ENCODE measurements at places on chromosomes 3 and 15. TPM values are rescaled to one million over a fixed set of nuclear protein-coding genes. Genes with fewer than 3 reads are reported as not detected.

- no peak for DNase-seq
These were observed 23.6 kb downstream of the KCNMB3 start for GRCh38 chr3:179227349-179227748.

GRCh38 chr3:120171134-120171873, 77.1 kb upstream of the GSK3B start:
- DNase-seq, result no peak

- DNase-seq, result no peak
These were observed 2.7 kb upstream of the MNS1 start for GRCh38 chr15:56467616-56468015.

GRCh38 chr15:90099868-90100831, 2.1 kb downstream of the IDH2 start:
- no peak for DNase-seq

GRCh38 chr3:32240159-32240545, 1.7 kb downstream of the CMTM8 start:
- DNase-seq, result peak; percentile 79

DNA sequence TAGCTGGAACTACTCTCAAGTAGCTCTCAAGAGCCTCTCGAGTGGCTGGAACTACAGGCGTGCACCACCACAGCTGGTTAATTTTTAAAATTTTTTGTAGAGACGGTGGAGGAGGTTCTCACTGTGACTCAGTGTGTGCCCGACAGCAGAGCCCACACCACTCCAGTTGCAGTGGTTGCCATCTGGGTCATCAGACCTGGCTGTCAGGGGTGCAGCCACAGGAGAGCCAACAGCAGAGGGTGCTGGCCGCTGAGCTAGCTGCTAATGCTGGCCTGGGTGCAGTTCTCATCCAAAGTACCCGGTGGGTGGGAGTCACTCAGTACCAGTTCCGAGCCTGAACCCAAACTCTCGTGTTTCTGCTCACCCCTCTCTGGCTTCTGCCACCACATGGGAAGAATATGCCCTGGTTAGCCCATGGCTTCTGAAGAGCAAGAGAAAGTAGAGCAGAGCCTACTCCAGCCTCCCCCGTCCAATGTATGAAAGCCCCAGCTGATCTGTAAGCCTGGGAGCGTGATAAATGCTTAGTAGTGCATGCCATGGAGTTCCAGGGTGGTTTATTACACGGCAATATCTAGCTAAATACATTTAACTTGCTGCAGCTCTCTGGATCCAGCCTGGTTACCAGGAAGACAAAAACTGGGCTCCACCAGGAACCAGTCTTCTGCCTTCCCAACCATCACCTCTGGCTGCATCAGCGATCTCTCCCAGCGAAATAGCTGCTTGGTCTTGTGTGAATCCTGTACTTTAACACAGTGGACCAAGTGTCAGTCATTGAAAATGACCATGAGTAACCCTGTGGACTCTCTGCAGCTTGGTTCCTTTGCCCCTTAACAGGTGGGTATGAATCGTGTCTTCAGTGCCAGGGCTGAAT, 17.1 kb downstream of the UMPS start:
- no peak for DNase-seq

DNA sequence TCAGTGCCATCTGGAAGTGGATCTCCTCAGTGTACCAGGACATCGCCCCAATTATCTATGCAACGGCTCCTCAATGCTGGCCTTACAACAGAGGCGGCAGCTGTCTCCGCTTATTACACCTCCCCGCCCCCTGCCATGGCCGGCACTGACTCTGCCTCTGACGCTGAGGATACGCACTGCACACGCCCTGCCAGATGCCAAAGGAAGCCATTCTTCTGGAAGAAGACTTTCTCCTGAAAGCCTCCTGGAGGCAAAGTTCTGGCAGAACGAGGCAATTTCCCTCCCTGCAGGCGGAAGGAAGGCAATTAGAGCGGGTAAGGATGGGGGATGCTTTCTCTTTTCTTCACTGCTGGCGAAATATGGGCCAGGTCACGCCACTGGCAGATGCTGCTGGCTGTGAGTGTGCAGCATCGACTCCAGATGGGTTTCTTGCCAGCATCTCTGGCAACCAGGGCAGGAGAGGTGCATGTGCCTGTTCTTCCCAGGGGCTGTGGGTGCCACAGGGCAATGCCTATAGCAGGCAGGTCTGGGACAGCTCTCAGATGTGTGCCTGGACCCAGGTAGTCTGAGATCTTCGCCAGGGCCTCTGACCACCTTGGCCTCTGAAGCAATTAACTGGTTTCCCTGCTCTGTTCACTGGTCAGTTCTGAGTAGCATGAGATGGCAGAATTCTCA, 62.2 kb upstream of the MRPS22 start:
- no peak for DNase-seq

DNA sequence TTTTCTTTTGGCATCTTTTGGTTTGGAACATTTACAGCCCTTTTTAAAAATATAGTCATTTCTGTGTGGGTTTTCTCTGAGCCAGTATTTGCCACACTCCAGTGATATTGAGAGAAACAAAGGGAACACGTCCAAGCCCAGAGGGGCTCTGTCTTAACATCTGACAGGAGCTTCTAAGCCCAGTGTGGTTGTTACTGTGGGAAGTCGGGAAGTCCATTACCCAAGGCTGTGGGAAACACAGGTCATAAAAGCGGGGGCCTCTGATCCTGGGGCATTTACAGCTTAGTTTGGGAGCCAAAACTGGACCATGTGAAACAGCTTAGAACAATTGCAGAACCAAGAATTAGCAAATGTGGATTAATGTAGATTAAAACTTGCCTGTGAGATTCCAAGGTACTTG, 123.0 kb downstream of the PTPRG start:
- DNase-seq, result no peak

- peak; percentile 79 for DNase-seq
These were observed 57.5 kb upstream of the HACD2 start for GRCh38 chr3:123642182-123642956.

DNA sequence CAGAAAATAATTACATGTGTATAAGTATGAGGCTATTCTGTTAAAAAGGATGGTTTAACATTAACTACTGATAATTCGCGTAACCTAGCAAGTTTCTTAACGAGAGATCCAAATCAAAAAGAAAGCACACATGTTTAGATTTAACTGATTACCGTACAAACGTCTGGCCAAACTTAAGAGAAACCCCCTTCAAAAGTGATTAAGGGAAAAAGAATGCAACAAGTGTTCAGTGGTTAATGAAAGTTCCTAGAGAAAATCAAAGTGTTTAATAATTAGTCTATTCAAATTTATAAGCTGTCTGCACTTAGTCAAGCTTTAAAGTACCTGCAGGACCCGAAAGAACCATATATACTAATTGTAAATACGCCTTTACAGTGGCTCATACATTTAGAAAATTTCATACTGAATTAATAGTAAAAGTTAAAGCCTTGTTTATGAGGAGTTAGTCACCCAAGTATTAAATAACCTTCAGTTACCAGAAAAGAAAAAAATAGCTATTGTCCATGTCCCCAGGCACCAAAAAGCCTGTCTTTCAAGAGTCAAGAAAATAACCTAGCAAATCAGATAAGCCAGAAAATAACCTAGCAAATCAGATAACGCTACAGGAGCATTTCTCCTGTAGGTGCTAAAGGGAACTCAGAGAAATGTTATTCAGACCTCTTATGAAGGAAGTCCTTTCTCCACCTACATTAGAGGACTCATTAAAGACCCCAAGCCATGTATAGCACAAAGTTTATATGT, 34.6 kb downstream of the ZNF589 start:
- no peak for DNase-seq

DNA sequence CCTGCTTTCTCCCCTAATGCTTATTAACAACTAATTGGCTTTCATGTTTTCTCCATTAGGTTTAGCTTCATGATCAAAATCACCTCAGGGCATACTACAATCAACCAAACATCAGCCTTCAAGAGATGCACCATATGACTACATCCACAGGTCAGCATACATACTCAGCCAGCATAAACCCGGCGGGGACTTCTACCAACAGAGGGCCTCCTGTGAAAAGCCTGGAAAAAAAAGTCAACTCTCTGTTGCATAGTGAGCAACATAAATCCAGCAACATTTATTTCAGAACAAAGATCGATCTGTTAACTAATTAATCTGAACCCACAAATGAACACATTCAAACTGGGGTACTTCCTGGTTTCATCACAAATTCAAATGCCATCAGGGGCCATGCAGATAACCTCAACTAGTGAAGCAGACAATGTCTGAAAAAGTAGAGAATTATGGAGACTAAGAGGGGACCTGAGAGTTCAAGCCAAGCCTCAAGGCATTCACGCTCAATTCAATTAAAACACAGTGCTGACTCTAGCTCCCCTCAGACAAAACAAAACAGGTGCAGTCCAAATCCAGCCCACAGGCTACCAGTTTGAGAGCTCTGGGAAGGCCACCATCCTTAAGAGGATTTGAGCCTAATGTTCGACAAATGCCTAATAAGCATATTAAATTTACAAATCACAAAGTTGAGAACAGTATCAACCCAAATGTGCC, 124.5 kb downstream of the MAGI1 start:
- DNase-seq, result no peak

DNA sequence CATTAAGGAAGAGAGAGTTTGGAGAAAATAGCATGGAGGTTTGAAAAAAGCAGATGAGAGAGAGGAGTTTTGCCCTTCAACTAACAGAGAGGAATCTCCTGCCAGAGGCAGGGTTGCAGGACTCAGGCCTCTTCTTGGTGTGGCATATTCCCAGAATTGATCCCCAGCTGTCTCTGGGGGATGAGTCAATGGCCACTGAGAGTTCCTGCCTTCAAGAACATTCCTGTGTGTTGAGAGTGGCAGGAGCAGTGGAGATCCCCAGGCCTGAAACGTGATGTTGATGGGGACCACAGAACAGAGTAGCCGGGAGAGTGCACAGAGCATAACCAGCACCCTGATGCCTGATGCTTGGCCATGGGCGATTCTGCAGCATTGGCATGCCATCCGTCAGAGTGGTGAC, 348.4 kb upstream of the THBS1 start:
- DNase-seq, result peak; percentile 6

GRCh38 chr15:73799466-73799865, 46.3 kb upstream of the INSYN1 start:
- no peak for DNase-seq

DNA sequence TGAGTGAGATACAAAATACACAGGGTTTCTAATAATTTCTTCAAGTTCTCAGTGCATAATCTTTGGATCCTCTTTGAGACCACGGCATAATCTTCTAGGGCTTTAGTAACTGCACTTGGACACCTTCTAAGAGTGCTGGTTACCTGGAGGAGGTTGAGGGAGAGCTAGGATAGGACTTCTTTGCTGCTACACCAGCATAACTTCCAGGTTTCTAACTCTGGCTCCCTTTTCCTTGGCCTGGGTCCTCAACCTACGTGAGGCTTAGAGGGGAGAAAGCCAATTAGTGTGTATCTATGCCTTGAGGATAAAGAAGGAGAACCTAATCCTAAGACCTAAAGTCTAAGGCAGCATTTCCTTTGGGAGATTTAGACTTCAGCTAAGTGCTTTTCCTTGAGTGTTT, 184.8 kb downstream of the LSAMP start:
- DNase-seq, result no peak

DNA sequence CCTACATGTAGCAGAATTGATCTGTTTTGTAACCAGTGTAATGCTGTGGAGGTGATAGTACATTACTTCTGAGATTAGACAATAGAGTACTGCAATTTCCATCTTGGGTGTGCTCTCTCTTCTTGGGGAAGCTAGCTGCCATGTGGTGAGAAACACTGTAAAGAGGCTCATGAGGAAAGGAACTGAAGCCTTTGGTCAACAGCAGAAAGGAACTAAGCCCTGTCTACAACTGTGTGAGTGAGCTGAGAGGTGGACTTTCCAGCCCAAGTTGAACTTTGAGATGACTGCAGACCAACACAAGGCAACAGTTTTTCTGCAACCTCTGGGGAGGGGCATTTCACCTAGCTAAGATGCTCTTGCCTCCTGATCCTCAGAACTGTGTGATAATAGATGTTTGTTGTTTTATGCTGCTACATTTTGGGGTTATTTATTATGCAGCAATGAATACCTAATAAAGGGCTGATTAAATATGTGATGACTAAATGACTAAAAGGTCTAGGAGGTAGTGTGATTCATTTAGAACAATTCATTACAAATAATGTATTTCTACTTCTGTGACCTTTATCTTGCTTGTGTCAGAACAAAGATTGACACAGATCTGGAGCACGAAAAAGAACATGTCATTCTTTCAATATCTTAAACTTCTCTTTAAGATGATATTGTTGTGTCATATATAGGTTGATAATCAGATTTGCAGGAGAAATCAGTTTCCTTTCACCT, 121.6 kb upstream of the THRB start:
- DNase-seq, result no peak

DNA sequence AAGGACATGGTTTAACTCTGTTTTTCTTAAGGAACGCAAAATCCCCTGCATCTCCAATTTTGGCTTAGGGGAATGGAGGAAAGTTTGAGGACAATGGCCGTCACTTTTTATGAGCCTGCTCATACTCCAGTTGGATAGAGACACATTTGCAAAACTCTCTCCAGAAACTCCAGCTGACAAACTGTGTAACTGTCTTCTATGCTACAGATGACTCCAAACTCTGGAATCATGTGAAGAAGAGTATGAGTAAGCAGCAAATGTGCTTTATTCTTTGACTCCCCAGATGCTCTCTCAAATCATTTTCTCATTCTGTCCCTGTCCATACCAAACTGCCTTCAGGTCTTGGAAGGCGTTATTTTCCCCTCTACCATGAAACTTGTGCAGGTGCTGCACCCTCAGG, 226.5 kb upstream of the GPR149 start:
- DNase-seq, result no peak

GRCh38 chr3:66017591-66017990, 21.1 kb downstream of the MAGI1 start:
- DNase-seq, result no peak

GRCh38 chr3:71358243-71358642, 225.3 kb downstream of the FOXP1 start:
- no peak for DNase-seq

GRCh38 chr15:29183071-29183831, 86.4 kb downstream of the NSMCE3 start:
- no peak for DNase-seq

The IRAK2 gene
- 9.1 TPM for polyA plus RNA-seq

The CYP19A1 gene
- polyA plus RNA-seq, result 0.21 TPM

The STRIT1 gene
- not detected for polyA plus RNA-seq

The SPESP1 gene
- polyA plus RNA-seq, result not detected

The APBA2 gene
- polyA plus RNA-seq, result 12.2 TPM

The COX5A gene
- polyA plus RNA-seq, result 478 TPM

The PLSCR2 gene
- polyA plus RNA-seq, result not detected

The TPRG1 gene
- polyA plus RNA-seq, result 0.55 TPM

The PPP2R3A gene
- polyA plus RNA-seq, result 1.9 TPM

The SLC12A8 gene
- 4.2 TPM for polyA plus RNA-seq

The GCSAM gene
- polyA plus RNA-seq, result not detected

The FANCD2OS gene
- not detected for polyA plus RNA-seq

The SLC6A6 gene
- 73.8 TPM for polyA plus RNA-seq

The IQCF5 gene
- not detected for polyA plus RNA-seq

The CDC25A gene
- polyA plus RNA-seq, result 10.0 TPM

The NR2E3 gene
- 0.17 TPM for polyA plus RNA-seq

The RAB7A gene
- polyA plus RNA-seq, result 137 TPM

The EHHADH gene
- polyA plus RNA-seq, result 5.7 TPM

The PLA2G4D gene
- not detected for polyA plus RNA-seq

Data from A549 (cell line).